SW 1271 (cell line): ENCODE measurements at places on chromosomes 1 and 21.

GRCh38 chr1:175768610-175769009 lies 25.2 kb upstream of the TNR start:
- DNase-seq = no peak

DNA sequence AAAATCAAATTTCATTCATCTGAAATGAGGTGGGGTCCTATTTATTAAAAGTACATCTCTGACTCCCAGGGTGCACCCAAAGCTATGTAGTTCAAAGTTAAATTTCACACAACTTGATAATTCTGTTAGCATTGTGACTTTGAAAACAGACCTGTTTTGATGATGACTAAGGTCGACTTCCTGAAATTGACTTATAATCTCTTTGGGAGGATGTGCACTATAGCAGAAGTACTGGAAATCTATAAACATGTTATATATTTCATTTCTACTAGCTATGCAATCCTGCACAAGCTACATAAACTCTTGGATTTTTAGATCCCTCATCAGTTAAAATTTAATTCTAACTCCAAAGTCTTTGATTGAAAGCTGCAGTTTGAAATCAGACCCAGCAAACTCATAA lies 507.6 kb downstream of the NEGR1 start:
- DNase-seq = no peak

- DNase-seq = no peak
These were observed 10.5 kb downstream of the TBX15 start for GRCh38 chr1:118977600-118977999.

- no peak for DNase-seq
These were observed 15.7 kb downstream of the ABCG1 start for GRCh38 chr21:42234464-42235241.

DNA sequence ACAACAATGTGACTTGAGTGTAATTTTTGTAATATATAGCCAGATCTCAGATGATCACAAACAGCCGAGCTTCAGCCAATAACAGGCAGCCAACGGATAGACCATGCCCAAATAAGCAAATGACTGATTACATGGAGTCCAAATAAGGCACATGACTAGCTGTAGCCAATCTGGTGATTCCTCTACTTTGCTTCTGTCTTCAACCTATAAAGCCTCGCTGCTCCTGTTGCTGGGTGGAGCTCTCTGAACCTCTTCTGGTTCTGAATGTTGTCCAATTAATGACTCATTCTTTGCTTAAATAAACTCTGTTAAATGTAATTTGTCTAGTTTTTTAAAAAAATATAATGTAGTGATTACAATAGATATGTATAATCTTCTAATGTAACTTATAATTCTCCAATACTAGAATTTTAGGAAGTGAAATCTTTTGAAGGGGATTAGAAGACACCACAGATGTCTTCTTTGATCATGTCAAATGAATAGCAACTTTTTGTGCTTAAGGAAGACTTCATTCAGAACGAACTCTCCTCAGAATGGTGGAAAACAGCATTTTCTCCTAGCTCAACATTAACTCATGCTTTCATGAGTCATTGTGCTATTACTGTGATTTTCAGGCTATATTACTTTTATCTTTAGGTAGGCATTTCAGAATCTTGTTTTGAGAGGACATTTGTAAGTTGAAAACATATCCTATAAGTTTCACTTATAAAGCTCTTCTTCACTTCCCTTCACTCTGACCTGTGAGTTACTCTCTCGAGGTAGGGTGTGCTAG lies 857.8 kb upstream of the B3GALT2 start:
- no peak for DNase-seq

- no peak for DNase-seq
These were observed 8.2 kb downstream of the SLC19A1 start for GRCh38 chr21:45533846-45534635.

GRCh38 chr1:71030026-71030425 lies 17.6 kb downstream of the PTGER3 start:
- DNase-seq = no peak

GRCh38 chr1:201022493-201022819 lies 1.1 kb downstream of the KIF21B start:
- DNase-seq = no peak

DNA sequence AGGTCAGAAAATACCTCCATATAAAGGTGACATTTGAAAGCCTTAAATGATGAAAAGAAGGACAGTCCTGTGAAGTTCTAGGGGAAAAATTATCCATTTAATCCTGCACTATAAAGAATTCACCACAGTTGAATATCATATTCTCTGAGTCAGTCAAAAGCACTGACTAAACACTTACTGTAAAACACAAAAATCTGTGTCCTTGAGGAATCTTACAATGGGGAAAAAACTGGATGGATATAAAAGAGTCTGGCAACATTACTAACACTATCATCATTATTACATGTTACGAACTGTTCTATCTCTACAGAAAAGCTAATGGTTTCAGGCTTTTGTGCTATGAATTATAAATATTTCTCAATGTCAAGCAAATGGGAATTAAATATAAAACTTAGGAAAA lies 42.4 kb upstream of the HP1BP3 start:
- DNase-seq = no peak

DNA sequence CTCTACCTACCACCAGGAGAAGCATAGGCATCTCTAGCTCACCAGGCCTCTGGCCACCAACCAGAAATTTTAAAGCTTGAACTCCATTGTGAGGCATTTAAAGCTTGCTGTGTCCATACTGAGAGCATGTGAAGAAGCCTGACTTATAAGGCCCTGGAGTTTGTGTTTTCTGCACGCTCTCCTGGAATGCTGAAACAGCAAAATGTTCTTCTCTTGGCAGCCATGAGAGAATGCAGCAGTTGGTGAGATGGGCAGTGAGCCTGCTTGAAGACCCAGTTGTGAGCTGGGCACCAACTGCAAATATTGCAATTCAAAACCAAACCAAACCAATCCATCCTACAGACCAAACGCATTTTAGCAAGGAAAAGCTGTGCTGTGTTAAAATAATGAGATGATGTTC lies 170.0 kb upstream of the IVNS1ABP start:
- DNase-seq = no peak

GRCh38 chr1:50976890-50977574 lies 7.0 kb downstream of the CDKN2C start:
- DNase-seq = peak; percentile 17
